ENCODE measurements at places on chromosomes 11 and 22. TPM values are rescaled to one million over a fixed set of nuclear protein-coding genes. Genes with fewer than 3 reads are reported as not detected.

- H3K27ac ChIP-seq, result no peak overlapping the region
- H3K4me1 ChIP-seq, result no peaks in the 10 kb centered on the region
Observed at GRCh38 chr11:123594188-123594901, 60.1 kb downstream of the SCN3B start.

DNA sequence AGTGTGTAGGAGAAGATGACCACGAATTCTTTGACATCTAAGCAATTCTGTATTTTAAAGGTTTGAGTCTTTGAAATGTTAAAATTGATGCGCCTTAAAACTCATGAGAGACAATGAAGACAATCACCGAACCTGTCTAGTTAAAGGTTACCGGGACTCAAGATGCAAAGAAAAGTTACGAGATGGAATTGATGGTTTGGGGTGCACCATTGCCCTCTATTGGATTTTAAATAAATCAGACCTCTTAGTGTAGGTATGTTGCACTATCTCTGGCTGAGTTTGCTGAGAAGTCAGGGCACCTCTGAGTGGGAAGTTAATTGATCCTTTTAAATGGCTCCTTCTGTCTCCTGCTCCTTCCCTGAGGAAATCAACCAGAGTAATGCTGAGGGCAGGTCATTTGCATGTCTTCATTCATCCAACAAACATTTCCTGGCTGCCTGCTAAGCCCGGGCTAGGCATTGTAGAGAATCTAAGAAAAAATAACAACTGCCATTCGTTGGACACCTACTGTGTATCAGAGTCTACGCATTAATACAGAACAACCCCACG lies 19.4 kb upstream of the TMA7B start:
- no peak overlapping the region for H3K27ac ChIP-seq
- no peak for DNase-seq
- no peaks in the 10 kb centered on the region for H3K4me1 ChIP-seq
- H3K4me3 ChIP-seq, result no peak overlapping the region

GRCh38 chr11:119157063-119157462 lies 8.2 kb downstream of the ABCG4 start:
- no peak overlapping the region for H3K4me3 ChIP-seq
- DNase-seq, result no peak
- H3K27ac ChIP-seq, result no peak overlapping the region
- H3K36me3 ChIP-seq, result no peaks in the 10 kb centered on the region
- no peaks in the 10 kb centered on the region for H3K27me3 ChIP-seq

- no peak overlapping the region for H3K4me3 ChIP-seq
- no peak overlapping the region for H3K27ac ChIP-seq
- H3K36me3 ChIP-seq, result no peaks in the 10 kb centered on the region
- DNase-seq, result no peak
- no peaks in the 10 kb centered on the region for H3K27me3 ChIP-seq
Observed at GRCh38 chr11:87063982-87064381, 26.2 kb downstream of the TMEM135 start.

DNA sequence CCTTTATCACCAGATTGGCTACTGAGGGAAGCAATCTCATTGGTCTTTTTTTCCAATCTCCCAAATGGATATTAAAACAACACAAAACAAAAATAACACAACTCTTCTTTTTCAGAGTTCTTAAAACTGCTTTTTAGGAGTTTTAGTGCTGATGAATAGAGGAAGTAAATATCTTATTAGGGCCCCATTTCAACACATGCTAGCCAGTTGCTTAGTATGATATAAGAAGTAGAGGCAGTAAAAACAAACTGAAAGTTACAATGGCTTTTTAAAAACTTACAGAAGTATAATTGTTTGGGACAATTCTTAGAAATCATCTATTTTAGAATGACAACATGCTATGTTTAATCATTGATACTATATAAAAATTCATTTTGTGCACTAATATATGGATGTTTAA lies 3.4 kb downstream of the C11orf71 start:
- DNase-seq, result no peak
- no peaks in the 10 kb centered on the region for H3K27me3 ChIP-seq
- no peak overlapping the region for H3K27ac ChIP-seq
- no peaks in the 10 kb centered on the region for H3K36me3 ChIP-seq

Gene AKIP1
- 27.2 TPM for total RNA-seq

Gene BEST1
- total RNA-seq, result 16.6 TPM

Gene SLC25A18
- 1.3 TPM for total RNA-seq

Measured in lung (tissue), 17 donors.